Spinal cord (tissue), 10 donors: ENCODE measurements at places on chromosomes 11 and 22. TPM values are rescaled to one million over a fixed set of nuclear protein-coding genes. Genes with fewer than 3 reads are reported as not detected.

- peak overlapping the region; percentile 61 for H3K27ac ChIP-seq
- H3K27me3 ChIP-seq = no peaks in the 10 kb centered on the region
- H3K4me1 ChIP-seq = peaks cover 14% of the 10 kb centered on the region
- H3K36me3 ChIP-seq = peaks cover 2% of the 10 kb centered on the region
Measured at GRCh38 chr11:12677131-12677530, 2.9 kb downstream of the TEAD1 start.

DNA sequence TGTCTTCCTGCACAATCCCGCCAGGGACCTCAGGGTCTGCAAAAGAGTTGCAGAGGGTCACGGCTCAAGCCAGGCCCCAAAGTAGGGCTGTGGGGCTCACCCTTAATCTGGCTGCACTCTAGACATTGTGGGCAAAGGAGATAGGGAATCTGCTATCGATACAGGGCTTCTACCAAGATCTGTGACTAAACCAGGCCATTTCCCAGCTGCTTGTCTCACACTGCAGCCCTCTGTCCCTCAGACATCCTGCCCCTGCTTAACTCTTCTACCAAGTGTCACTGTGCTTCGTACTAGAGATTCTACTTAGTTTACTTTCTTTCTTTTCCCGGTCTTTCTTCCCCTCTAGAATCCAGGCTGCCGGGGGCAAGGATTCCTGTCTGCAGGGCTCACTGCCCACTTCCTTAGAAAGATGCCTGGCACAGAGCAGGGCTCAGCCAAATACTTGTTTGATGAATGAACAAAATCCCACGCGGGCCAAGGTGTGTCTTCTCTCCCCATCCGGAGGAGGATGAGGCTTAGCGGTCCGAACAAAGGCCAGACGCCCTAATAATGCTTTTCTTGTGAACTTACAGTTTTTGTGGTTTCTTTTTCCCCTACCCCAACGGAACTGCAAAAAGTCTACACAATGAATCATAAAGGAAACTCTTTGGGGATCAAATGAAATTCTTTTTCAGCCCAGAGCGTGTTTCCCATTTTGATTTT, 61.3 kb upstream of the ANO1 start:
- no peaks in the 10 kb centered on the region for H3K36me3 ChIP-seq
- H3K27ac ChIP-seq = no peak overlapping the region
- H3K27me3 ChIP-seq = no peaks in the 10 kb centered on the region

- H3K27ac ChIP-seq = no peak overlapping the region
- peak; percentile 28 for DNase-seq
Measured at GRCh38 chr11:128417607-128418324, 169.6 kb downstream of the ETS1 start.

GRCh38 chr11:65579291-65579690, 3.4 kb downstream of the EHBP1L1 start:
- H3K27me3 ChIP-seq = peaks cover 24% of the 10 kb centered on the region
- no peak overlapping the region for H3K27ac ChIP-seq
- peaks cover 43% of the 10 kb centered on the region for H3K4me1 ChIP-seq
- DNase-seq = no peak
- peaks cover 62% of the 10 kb centered on the region for H3K36me3 ChIP-seq
- H3K4me3 ChIP-seq = no peak overlapping the region

GRCh38 chr22:43540529-43540923, 128.7 kb downstream of the MPPED1 start:
- peaks cover 10% of the 10 kb centered on the region for H3K36me3 ChIP-seq
- no peak overlapping the region for H3K27ac ChIP-seq
- no peaks in the 10 kb centered on the region for H3K27me3 ChIP-seq
- DNase-seq = peak; percentile 44
- peaks cover 32% of the 10 kb centered on the region for H3K4me1 ChIP-seq

GRCh38 chr22:44001521-44001920, 22.6 kb upstream of the PARVB start:
- no peak overlapping the region for H3K27ac ChIP-seq
- no peak overlapping the region for H3K4me3 ChIP-seq
- peaks cover 16% of the 10 kb centered on the region for H3K4me1 ChIP-seq

POU2AF2 gene
- total RNA-seq = not detected

APOL5 gene
- 0.39 TPM for total RNA-seq

- H3K36me3 ChIP-seq = no peaks in the 10 kb centered on the region
- no peak overlapping the region for H3K4me3 ChIP-seq
- H3K4me1 ChIP-seq = peaks cover 15% of the 10 kb centered on the region
- H3K27me3 ChIP-seq = no peaks in the 10 kb centered on the region
- no peak overlapping the region for H3K27ac ChIP-seq
Measured at GRCh38 chr11:130213979-130214281, 54.3 kb downstream of the ST14 start.

- H3K27ac ChIP-seq = no peak overlapping the region
- H3K4me1 ChIP-seq = no peaks in the 10 kb centered on the region
- DNase-seq = no peak
- H3K4me3 ChIP-seq = no peak overlapping the region
- H3K27me3 ChIP-seq = no peaks in the 10 kb centered on the region
Measured at GRCh38 chr11:88555018-88555828, 217.7 kb upstream of the CTSC start.
